ENCODE measurements at places on chromosomes 4 and X.

- no peak for DNase-seq
Measured at GRCh38 chr4:5012244-5012898, 6.9 kb downstream of the CYTL1 start.

GRCh38 chrX:43718956-43719355, 62.9 kb downstream of the MAOA start:
- DNase-seq = no peak

DNA sequence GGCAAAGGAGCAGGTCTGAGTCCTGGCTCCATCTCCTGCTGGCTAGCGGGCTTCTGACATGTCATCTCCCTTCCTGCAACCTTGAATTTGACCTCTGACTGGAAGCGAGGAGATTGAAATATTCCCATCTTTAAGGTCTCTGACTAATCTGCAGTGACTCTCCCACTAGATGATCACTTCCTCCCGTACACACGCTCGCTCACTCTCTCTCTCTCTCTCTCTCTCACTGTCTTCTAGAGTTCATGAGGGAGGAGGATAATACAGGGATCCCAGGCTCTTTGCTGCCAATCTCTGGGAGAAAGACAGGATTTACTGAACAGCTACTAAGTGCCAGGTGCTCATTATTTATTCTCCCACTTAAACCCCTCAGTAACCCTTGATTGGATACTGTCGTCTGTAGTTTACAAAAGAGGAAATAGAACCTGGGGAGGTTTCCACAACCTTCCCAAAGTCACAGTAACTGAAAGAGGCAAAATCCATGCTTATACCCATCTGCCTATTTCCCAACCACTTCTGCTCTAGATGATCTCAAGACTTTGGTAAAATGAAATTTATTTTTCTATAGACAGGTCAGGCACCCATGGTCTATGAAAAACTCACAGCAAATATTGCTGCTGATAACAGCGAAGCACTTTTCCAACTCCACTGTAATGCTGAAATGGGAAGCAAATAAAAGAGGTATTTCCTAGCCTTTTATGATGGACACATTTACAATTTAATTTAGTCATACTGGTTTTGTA, 193.5 kb upstream of the C1QTNF7 start:
- no peak for DNase-seq

GRCh38 chr4:20359692-20360091, 108.0 kb downstream of the SLIT2 start:
- DNase-seq = no peak

DNA sequence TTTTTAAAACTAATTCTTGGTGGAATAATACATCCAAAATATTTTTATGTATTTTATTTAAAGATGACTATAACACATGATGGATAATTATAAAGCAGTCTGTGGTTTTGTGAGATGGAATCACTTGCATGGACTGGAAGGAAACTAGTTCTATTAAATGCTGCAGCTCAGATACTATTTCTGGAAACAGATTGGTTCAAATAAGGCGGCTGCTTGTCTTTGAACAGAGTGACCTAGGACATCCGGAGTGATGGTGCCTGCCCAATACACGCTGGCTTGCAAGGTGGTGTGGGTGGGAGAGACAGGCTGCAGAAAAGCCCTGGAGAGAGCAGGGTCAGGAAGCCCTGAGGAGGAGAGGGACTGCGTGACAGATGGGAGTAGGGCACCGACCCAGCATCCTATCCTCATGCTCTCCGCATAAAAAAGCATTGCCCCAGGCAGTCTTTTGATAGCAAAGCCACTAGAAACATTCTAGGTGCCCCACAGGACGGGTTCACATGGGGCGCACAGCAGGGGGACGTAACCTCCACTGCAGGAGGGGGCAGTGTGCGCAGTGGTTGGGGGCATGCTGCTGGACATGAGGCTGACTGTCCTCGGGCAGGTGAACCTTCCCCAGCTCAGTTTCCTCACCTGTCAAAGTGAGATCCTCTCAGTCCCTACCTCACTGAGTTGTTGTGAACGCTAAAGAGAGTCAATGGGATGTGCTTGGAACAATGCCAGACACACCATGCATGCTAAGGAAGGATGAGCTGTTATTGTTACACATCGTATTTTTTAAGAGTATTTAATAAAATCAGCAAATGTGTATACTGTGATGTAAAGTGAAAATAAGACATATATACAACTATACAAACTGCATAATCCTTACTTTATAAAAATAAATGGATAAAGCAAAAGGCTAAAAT, 71.3 kb downstream of the EVC2 start:
- no peak for DNase-seq
